ENCODE measurements at places on chromosomes 12 and 14.
A peak's percentile ranks its signal among the peaks of the same experiment; 100 is the strongest.

DNA sequence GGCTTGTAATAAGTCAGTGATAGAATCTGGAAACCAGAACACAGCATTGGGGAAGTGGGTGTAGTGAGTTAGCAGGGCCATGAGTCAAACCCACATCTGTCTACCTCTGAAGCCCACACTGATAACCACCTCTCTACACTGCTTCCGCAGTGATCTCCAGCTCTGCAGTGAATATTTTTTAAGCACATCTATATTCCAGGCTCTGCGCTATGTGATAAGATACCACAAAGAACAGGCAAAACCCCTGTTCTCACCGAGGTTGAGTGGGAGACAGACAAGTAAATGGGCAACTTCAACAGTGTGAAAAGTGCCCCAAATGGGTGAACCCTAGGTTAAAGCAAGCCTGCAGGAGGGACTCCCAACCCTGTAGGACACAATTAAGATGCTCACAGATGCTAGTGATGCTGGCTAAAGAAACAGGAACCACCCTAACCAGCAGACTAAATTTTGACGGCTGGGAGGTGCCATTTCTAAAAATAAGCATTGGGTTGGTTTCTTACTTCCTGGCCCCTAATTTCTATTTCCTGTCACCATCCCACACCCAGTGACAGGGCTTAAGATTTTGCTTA lies 375.0 kb downstream of the DPF3 start:
- peak; percentile 36 for DNase-seq

GRCh38 chr12:49529414-49529813 lies 9.4 kb upstream of the KCNH3 start:
- no peak for DNase-seq

- no peak for DNase-seq
These were observed 78.4 kb downstream of the MNAT1 start for GRCh38 chr14:60812987-60813386.

- peak; percentile 74 for DNase-seq
These were observed 33.4 kb upstream of the RNASE3 start for GRCh38 chr14:20857630-20858261.

GRCh38 chr12:112979041-112979680 lies 842 bp downstream of the OAS2 start:
- peak; percentile 65 for DNase-seq

GRCh38 chr12:113130457-113131135 lies 5.0 kb downstream of the RASAL1 start:
- DNase-seq: no peak

DNA sequence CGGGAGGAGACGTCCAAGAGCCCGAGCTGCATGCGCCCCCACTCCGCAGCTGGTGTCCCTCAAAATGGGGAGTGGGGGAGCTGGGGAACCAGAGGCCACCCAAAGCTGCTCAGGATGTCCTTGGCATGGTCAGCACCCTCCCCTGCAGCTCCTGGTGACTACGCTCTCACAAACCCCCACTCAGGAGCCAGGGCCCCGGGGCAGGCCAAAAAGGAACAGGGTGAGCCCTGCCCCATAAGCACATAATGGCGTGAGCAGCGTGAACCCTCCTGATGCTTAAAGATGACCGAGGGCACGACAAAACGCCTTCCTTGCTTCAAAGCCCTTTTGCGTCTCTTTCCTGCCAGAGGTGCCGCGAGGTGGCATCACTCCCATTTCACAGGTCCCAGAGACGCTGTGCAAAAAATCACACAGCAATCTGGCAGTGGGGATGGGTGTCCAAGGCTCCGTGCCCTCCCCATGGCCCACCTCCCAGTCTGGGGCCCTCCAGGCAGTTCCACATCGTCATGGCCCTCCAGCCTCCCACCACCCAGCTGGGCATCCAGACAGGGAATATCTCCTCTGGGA lies 13.5 kb downstream of the NCOR2 start:
- DNase-seq: no peak

- DNase-seq: no peak
These were observed 772.5 kb upstream of the ALG10B start for GRCh38 chr12:37543966-37544668.

DNA sequence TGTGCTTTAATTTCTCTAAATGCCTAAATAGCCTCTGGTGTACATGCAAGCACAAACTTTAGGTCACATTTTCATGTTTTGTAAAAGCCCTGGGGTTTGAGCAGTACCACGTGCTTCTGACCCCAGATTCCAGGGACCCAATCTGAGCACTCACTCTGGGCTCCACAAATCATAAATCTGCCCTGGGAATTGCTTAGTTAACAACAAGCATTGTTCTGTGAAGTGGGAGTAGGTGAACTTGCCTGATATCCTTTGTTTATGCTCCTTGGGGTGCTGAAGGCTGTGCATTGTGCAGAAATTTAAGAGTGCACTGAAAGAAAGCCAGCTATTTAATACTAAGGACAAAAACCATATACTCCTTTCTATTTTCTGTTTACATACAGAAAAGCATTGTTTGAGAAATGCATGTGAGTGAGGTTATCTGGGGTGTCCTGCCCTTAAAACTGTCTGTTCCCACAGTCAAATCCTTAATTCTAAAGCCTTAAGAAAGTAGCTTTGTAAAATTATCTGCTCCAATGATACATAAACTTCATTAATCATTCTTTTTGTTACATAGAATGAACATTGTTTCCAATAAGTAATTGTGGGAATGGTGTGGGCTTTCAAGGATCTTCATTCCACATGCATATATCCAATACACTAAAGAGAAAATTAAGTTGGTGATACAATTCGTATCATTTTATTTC lies 258.6 kb upstream of the NPAS3 start:
- DNase-seq: no peak

DNA sequence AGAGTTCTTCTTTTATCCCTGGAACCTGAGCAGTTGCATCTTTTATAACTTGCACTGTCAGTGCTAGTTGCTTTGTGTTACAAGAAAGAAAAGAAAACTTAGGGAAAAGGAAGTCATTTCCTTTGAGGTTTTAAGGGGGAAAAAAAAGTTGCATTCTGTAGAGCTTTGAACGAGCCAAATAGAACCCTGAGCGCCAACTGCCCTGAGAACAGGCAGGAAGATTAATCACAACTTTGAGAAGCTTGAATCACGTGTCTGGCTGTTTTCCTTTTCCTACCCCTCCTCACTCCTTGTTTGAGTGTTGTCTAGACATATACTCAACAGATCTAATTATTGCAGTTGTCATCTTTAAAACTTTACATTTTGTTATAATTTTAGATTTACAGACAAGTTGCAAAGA lies 12.5 kb downstream of the PCNX1 start:
- no peak for DNase-seq

GRCh38 chr12:131695968-131696367 lies 14.9 kb upstream of the SFSWAP start:
- DNase-seq: no peak

All from right atrium auricular region (tissue), 2 donors.